Stimulated activated CD4-positive, alpha-beta T cell treated with anti-CD3 and anti-CD28 coated beads, Interleukin-15, amount 100 ng/mL, for 24 hours (primary cell): ENCODE measurements at places on chromosomes 3 and 15.

- DNase-seq: no peak
Observed at GRCh38 chr15:90174140-90174875, 26.8 kb upstream of the SEMA4B start.

- DNase-seq: no peak
Observed at GRCh38 chr3:188687389-188687788, 484.4 kb upstream of the TPRG1 start.

DNA sequence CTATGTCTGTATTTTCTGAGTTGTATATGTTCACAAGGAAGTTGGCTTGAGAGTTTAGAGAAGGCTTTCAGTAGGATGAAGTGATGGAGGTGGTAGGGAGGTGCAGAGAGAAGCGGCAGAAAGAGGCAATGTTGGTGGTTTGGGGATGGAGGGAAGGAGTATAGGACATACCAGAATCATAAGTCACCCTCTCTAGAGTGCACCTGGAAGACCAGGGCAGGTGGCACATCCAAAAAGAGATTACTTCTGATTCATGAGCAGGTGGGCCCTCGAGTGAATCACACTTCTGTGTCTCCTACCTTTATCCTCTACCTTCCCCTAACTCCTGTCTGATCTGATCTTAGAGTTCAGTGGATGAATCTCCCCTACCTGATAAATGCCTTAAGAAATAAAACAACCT lies 41.8 kb upstream of the MRPL3 start:
- DNase-seq: no peak

- DNase-seq: peak; percentile 1
Observed at GRCh38 chr3:1275495-1275894, 182.7 kb downstream of the CNTN6 start.

GRCh38 chr3:79314544-79314943 lies 453.3 kb downstream of the ROBO1 start:
- no peak for DNase-seq

DNA sequence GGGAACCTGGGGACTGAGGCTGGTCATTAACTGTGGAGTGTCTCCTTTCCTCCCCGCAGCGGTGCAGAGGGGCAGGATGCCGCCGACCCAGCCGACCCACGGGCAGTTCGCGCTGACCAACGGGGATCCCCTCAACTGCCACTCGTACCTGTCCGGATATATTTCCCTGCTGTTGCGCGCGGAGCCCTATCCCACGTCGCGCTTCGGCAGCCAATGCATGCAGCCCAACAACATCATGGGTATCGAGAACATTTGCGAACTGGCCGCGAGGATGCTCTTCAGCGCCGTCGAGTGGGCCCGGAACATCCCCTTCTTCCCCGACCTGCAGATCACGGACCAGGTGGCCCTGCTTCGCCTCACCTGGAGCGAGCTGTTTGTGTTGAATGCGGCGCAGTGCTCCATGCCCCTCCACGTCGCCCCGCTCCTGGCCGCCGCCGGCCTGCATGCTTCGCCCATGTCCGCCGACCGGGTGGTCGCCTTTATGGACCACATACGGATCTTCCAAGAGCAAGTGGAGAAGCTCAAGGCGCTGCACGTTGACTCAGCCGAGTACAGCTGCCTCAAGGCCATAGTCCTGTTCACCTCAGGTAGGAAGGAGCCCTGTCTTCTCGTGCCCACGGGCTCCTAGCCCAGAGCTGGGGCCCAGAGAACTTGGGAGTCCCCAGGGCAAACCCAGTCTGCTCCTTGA lies 3.7 kb downstream of the NR2F2 start:
- DNase-seq: no peak

DNA sequence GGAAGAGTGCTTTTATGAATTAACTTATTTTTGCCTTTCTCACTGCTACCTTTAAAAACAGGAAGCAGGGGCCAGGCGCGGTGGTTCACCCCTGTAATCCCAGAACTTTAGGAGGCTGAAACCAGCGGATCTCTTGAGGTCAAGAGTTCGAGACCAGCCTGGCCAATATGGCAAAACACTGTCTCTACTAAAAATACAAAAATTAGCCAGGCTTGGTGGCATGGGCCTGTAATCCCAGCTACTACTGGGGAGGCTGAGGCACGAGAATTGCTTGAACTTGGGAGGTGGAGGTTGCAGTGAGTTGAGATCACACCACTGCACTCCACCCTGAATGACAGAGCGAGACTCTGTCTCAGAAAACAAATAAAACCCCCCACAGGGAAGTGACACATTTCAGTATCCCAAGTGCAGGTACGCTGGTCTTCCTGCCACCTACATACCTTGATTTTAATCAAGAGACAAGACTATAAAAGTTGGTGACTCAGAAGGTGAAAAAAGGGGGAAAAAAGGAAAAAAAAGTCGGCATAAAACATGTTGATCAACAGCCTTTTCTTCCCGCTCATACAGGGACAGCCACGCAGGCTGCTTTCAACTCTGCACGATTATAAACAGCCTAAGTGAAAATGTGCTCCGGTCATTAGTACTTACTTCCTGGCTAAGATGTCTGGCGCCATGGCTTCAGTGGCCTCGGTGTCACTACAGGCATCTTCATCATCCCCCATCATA lies 18.8 kb downstream of the PPP1R2 start:
- peak; percentile 56 for DNase-seq

- DNase-seq: no peak
Observed at GRCh38 chr15:96020133-96020532, 310.4 kb upstream of the NR2F2 start.

DNA sequence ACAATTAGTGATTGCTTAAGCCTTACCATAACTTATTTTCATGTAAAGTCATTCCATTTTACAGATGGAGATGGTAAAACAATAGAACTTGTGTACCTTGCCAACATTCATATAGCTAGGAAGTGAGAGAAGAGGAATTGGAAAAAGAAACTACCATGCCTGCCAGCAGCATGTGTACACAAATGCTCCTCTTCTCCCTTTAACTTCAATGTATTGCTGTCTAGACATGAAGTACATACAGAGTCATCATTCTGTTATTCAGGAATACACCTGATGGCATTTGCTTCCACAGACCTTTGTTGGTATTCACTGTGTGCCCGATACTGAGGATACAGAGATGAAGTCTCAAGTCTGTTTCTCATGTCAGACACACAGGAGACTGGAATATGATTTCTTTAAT lies 7.1 kb upstream of the TMEM207 start:
- no peak for DNase-seq

- no peak for DNase-seq
Observed at GRCh38 chr15:85874236-85874635, 79.5 kb upstream of the KLHL25 start.

DNA sequence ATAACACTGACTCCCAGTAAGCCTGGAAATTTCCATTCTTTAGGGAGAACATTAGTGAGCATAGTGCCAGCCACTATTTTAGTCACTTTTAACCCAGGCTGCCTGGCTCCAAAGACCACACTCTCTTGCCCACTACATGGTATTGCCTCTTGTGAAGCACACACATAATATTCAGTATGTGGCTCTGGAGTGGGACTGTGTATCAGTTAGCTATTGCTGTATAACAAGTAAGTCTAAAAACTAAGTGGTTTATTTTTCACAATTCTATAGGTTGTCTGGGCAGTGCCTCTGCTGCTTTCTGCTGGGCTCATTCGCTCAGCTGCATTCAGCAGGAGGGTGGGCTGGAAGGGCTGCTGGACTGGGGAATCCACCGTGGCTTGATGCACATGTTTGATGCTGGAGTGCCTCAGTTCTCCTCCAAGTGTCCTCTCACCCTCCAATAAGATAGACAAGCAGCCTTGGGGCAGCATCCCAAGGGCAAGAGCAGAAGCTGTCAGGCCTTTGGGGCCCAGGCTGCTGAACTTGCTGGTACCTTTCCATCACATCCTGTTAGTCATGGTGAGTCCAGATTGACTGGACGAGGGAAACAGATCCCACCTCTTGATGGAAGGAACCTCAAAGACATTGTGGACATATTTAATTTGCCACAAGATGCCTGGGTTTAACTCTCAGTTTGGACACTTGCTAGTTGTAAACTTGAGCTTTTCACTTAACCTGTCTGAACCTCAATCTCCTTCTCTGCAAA lies 66.6 kb upstream of the TLE3 start:
- no peak for DNase-seq

GRCh38 chr3:181694805-181695660 lies 16.7 kb upstream of the SOX2 start:
- no peak for DNase-seq

- DNase-seq: no peak
Observed at GRCh38 chr3:161197855-161198850, 23.0 kb upstream of the NMD3 start.

DNA sequence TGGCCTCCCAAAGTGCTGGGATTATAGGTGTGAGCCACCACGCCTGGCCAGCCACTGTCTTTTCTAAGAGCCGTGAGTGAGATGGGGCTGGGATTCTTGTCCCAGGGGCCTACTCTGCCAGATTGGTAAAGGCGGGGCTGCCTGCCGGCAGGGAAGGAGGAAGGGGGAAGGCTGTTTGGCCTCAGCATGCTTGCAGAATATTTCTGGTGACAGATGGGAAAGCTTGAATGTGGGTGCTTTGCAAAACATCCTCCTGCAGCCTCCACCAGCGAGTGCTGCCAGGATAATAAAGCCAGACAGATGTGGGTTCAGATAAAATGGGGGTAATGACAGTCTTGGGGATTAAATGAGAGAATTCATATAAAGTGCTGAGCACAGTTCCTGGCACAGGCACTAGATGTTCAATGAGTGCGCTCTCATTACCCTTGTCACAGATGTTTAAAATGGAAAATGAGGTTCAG lies 19.8 kb upstream of the ACOX2 start:
- DNase-seq: no peak

GRCh38 chr3:53585627-53586026 lies 91.2 kb downstream of the CACNA1D start:
- DNase-seq: no peak

DNA sequence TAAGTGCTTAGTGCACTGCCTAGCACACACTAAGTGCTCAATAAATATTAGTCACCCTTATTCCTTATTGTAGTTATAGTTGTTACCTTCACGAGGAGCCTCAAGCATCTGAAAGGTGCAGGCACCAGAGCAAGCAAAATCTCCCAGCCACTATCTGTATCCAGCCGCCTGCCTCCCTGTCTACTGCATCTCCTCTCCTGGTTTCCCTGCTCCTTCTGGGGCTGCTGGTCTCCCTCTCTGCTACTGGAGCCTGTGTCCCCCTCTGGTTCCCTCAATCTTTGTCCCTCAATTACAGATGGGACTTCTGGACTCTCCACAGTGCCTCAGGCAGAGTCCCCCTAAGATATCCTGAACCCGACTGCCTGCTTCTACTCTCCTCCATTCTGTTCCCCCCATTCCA lies 18.8 kb downstream of the MYL3 start:
- no peak for DNase-seq

DNA sequence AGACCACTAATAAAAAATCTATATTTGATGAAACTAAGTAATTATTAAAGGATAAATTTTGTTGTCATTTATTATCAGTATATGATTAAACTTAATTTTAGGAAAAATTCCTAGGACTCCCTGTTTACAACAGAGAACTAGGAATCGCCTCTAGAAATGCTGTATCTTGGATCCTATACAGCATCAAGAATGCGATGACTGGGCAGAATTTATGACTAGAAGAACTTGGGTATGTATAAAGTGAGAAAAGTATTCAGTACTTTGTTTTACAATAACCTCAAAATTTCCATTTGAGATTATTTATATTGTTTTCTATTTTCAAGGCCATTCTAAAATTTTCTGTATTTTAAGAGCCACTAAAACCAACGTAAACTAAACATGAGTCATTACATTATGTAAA lies 82.3 kb upstream of the AGTR1 start:
- DNase-seq: no peak

DNA sequence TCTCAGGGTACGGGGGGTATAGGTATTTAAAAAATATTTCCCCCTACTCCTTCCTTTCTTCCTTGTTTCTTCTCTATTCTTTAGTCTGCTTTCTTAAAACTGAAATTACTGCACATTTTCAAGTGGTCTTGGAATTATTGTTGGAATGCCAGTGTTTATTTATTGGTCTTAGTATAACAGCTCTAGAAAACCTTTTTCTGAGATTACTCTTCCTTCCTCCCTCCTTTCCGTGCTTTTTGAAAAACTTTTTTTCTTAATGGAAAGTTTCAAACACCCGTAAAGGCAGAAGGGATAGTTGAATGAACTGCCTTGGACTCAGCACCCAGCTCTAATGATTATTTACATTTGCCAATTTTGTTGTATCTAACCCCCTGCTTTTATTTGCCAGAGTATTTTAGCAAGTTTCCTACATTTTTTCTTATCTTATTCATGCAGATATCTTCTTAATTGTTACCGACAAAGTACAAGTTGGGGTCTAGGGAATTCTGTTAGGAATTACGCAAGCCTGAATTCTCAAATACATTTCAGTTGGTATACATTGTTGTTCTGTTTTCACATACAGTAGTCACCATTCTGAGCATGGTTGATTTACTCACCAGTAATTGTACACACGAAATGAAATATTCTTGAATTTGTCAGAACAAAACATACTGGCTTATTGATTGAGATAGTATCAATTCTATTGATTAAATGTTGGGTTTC lies 36.2 kb downstream of the KAT2B start:
- DNase-seq: no peak

GRCh38 chr3:45497963-45498362 lies 96.6 kb upstream of the LIMD1 start:
- DNase-seq: no peak

DNA sequence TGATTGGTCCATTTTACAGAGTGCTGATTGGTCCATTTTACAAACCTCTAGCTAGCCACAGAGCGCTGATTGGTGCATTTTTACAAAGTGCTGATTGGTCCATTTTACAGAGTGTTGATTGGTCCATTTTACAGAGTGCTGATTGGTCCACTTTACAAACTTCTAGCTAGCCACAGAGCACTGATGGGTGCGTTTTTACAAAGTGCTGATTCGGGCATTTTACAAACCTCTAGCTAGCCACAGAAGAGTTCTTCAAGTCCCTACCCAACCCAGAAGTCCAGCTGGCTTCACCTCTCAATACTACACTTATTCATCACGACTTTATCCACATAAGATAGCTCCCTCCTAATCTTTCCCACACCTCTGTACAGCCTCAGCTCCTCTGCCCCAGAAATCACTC lies 899.8 kb downstream of the TUSC7 start:
- no peak for DNase-seq

DNA sequence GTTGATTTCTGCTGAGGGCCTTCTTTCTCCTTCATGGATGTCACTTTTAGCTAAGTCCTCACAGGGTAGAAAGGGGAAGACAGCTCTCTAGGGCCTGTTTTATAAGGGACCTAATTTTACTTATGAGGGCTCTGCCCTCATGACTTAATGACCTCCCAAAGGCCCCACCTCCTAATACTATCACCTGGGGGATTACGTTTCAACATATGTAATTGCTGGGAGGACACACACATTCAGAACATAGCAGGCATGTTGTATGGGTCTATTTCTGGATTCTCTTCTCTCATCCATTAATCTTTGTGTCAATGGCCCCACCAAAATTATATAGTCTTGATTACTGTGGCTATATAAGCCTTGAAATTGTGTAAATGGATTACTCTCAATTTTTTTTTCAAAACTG lies 255.0 kb downstream of the CLSTN2 start:
- no peak for DNase-seq

- DNase-seq: no peak
Observed at GRCh38 chr3:43921056-43921648, 230.4 kb downstream of the ABHD5 start.

DNA sequence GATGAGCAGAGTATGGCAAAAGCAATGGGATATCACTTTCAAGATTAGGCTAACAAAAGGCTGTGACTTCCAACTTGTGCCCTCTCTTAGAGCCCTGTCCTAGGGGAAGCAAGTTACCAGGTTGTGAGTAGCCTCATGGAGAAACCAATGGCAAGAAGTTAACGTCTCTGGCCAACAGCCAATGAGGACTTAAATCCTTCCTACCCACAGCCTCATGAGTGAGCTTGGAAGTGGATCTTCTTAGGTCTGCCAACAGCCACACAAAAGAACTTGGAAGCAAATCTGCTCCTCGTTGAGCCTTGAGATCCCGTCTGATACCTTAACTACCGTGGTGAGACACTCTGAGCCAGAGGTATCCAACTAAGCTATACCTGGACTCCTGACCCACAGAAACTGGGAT lies 5.7 kb downstream of the NME9 start:
- no peak for DNase-seq
